Left renal pelvis (tissue), 4 donors: ENCODE measurements at places on chromosomes 2 and 18. TPM values are rescaled to one million over a fixed set of nuclear protein-coding genes. Genes with fewer than 3 reads are reported as not detected.

The CHN1 gene
- polyA plus RNA-seq: 29.5 TPM

- DNase-seq: no peak
Measured at GRCh38 chr18:77151033-77151771, 18.6 kb upstream of the MBP start.

- no peak for DNase-seq
Measured at GRCh38 chr2:217223222-217223930, 363.5 kb upstream of the TNP1 start.

The LBX2 gene
- polyA plus RNA-seq: 1.3 TPM

DNA sequence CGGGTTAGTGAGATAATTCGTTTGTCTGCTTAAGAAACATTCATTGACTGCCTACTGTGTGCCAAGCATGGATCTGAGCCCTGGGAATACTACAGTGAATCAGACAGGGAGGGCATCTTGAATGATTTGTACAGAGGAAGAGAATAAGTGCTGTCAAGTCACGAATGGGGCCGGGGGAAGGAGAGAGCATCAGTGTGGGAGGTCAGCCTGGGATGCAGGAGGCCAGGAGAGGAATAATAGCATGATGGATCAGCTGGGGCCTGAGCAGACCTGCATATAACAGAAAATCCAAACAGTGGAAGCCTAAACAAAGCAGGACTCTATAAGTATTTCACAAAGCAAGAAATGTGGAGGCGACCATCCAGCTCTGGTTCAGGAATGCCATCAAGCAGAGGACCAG is 55.4 kb upstream of the PAX8 start:
- DNase-seq: no peak

- no peak for DNase-seq
Measured at GRCh38 chr2:70939001-70939838, 3.5 kb downstream of the ATP6V1B1 start.

The C2orf66 gene
- polyA plus RNA-seq: 0.39 TPM

GRCh38 chr2:190413421-190413820 is 5.3 kb downstream of the MFSD6 start:
- DNase-seq: no peak

DNA sequence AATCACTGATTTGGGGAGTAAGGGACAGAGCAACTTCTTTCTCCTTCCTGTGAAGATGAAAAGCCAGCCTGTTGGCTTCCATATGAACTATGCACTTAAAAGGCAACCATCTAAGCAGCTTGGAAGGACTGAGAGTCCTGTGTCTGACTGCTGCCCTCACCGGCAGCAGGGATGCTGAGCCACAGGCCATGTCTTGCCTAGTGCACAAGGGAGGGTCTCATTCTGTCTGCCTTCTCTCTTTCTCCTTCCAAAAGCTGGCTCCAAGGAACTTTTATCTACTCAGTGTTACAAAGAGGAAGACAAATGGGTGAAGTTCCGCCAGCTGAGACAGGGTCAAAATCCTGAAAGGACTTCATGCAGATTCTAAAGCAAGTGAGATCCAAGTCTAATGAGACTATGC is 146.3 kb downstream of the MTCL1 start:
- no peak for DNase-seq

GRCh38 chr2:109659396-109660045 is 45.4 kb downstream of the SOWAHC start:
- no peak for DNase-seq

DNA sequence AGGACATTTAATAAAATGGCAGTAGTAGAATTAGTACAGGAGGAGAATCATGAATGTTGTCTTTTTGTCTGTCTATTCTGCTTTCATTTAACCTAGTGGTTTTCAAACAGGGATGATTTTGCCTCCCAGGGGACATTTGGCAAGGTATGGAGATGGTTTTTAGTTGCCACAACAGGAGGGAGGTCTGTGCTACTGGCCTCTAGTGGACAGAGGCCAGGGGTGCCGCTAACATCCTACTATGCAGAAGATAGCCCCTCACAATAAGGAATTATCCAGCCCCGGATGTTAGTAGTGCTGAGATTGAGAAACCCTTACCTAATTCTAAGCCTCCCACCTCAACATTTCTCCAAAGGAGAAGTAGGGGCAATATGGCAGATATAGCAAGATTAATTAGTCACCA is 18.3 kb downstream of the FASTKD2 start:
- DNase-seq: no peak

- no peak for DNase-seq
Measured at GRCh38 chr2:190367091-190367490, 23.7 kb downstream of the INPP1 start.

DNA sequence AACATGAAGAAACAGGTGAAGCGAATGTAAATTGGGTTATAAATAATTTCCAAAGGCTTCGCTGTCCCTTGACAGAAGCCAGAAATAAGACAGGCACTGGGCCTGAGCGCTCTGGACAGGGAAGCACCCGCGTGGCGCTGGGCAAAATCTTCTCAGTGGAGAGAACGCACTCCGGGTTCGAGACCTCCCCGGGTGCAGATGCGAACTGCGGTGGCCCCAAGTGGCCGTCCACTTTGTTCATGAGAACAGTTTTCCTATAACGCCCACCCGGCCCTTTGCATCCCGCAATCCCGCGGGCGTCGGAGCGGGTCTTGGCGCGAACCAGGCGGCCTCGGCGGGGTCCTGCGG is 651 bp upstream of the DPYSL5 start:
- DNase-seq: no peak

DNA sequence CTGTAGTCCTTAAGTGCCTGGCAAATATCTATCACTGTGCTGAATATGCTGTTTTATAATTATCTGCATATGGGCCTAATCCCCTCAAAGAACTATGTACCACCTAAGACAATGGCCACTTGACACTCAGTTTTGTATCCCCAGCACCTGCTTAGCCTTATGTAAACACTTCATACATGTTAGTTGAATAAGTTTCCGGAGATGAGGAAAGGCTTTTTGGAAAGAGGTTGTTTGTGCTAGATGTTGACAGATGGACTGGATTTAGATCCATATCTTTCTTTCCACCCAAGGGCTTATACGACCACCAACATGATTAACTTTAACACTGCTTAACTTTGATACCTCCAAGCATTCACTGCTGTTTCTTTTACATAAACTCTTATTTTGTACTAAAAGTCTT is 63.3 kb downstream of the FAM228A start:
- DNase-seq: no peak

The ANTXR1 gene
- polyA plus RNA-seq: 103 TPM

DNA sequence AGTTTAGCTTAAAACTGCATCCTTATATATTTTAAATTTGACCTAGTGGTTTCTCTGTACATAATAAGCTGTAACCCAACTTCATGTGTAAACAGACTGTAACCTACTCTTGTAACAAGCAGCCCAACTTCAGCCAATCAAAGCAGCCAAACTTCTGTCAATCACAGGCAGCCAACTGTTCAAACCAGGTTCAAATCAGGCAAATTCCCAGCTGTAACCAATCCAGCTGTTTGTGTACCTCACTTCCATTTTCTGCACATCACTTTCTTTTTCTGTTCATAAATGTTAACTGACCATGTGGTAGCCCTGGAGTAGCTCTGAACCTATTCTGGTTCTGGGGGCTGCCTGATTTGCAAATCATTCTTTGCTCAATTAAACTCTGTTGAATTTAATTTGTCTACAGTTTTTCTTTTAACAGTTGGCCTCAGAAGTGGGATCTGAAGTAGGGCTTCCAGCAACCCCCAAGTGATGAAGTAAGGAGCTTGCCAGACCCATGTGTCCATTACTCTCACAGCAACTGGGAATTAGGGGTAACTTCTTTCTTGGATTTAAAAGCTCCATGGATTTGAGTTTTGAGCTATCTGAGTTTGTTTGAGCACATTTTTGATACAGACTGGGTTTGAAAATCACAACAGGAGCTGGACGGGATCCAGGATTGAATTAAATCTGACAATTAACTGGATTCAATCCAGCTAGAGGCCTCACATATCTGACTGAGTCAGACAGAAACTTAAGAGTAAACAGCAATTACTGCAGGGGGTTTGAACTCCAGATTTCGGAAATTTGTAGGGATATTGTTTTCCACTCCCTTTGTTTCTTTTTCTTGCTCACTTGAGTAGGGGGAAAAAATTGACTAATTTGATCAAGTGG is 1569.7 kb upstream of the SLC39A10 start:
- DNase-seq: no peak

DNA sequence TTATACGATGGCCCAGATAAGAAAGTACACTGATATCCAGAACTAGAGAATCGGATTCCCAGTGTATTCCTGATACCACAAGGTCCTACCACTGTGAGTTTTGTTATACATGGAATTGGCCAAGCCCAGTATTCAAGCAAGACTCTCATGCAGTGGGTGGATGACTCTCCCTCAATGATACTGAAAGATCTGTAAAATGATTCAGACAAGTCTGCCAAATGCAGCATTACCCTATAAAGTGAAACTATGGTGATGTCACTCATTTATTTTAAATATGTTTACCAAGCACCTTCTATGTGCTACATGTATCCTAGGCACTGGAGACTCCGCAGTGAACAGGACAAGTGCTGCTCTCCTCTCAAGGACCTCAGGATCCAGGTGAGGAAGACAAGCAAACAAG is 22.6 kb downstream of the MYO5B start:
- no peak for DNase-seq

DNA sequence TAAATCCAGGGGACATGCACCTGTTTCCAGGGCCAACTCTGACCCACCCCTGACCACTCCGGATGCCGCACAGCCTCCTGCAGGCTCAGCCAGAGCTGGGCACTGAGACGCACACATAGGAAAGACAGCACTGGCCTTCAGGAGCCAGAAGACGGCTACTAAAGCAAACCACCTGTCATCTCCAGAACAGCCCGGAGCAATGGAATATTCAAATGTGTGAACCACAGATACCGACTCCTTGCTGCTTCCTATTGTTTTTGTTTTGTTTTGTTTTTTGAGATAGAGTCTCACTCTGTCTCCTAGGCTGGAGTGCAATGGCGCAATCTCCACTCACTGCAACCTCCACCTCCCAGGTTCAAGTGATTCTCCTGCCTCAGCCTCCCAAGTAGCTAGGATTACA is 94.0 kb downstream of the LAMA1 start:
- DNase-seq: no peak

GRCh38 chr2:42928692-42929545 is 136.5 kb upstream of the HAAO start:
- no peak for DNase-seq

The LYG1 gene
- polyA plus RNA-seq: 3.6 TPM

DNA sequence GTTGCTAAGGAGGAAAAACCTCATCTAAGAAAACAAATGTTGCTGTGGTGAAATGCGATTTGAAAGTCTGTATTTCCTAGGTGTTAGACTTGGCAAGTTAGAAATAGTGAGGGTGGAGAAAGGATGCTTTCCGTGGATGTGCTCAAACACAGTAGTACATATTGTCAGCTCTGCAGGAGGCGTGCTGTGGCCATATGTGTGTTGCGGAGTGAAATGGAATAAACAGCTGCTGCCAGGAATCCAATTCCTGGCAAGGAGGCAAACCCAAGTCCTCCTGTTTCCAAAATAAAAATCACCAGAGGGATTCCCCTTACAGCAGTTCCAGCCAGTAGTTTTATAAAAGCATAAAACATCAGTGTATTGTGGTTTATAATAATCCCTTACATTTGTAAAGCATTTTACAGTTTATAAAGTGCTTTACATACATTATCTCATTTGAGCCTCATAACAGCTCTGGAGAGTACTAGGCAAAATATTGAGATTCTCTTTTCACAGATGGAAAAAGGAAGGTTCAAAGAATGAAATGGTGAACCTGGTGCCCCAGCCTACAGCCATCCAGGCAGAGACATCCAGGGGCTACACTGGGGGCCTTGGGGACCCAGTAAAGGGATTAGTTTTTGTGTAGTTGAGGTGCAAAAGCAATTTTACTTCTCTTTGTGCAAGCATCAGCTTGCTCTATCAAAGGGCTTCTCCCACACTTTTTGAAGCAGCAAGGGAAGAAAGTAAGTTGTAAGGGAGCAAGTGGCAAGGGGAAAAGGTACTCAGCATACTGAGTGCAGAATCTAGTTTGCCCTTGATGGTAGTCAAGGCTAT is 206.0 kb downstream of the AGPS start:
- DNase-seq: no peak

The SGO2 gene
- polyA plus RNA-seq: 14.0 TPM

The SULT1C4 gene
- polyA plus RNA-seq: 45.9 TPM

DNA sequence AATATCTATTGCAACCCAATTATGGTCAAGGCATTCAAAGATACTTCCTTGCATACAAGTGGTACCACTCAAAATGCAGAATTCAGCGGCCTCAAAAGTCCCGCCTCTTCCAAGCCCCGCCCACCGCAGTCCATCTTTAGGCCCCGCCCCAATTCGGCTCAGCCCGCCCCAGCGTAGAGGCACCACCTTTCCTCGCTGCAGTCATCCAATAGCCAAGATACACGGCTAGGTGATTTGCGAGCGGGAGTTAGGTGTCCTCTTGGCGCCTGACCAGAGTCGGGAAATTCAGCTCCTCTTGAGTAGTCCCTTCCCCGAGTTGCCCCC is 431 bp upstream of the SEC11C start:
- DNase-seq: no peak
